ENCODE measurements at places on chromosomes 7 and 10.

- DNase-seq: peak; percentile 76
These were observed 52.2 kb upstream of the MKI67 start for GRCh38 chr10:128178302-128178958.

GRCh38 chr10:46551701-46552525 is 4.5 kb downstream of the GPRIN2 start:
- DNase-seq: no peak

GRCh38 chr7:54339073-54339472 is 203.1 kb upstream of the VSTM2A start:
- no peak for DNase-seq

GRCh38 chr10:47336387-47337134 is 11.6 kb upstream of the RBP3 start:
- DNase-seq: no peak

GRCh38 chr10:77837248-77837924 is 89.2 kb downstream of the DLG5 start:
- DNase-seq: peak; percentile 89

- no peak for DNase-seq
These were observed 495.8 kb downstream of the MDFIC start for GRCh38 chr7:115417662-115418061.

DNA sequence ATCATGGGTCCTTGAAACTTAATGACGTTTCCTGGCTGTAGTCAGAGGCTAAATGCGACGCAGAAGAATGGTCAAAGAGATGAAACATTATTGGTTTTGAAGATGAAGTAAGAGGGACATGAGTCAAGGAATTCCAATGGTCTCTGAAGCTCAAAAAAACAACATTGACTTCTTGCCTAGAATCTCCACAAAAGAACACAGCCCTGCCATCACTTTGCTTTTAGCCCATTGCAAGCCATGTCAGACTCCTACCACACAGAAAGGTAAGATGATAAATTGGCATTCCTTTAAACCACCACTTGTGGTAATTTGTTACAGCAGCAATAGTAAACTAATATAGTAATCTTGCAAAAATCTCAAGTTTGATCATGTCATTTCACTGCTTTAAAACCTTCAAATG is 109.4 kb downstream of the TMEM26 start:
- no peak for DNase-seq

GRCh38 chr7:73606801-73607691 is 17.3 kb downstream of the MLXIPL start:
- DNase-seq: peak; percentile 64
